ENCODE measurements at places on chromosomes 6 and 20.
A peak's percentile ranks its signal among the peaks of the same experiment; 100 is the strongest.

DNA sequence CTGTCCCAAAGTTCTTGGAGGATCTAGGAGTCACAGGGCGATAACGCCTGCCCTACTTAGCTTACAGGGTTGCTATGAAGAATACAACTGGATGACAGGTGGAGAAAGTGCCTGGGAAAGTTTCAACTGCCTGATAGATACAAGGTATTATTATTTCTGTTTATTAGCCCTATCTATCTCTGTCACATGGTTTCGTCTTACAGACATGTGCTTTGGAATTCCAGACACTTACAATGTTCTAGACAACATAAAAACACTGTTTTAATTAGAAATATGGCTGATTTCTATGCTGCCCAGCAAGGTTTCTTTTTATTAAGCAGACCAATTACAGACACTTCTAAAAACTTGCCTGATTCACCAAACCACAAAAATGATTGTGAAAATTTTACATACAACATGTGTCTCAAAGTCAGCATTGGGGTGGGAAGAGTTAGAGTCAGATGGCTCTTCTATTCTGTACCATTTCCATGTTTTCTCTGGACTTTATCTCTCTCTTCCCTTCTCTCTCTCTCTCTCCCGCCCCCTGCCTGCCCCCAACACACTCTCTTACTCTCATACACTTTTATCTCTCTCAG is 50.0 kb downstream of the GJA10 start:
- DNase-seq, result no peak

DNA sequence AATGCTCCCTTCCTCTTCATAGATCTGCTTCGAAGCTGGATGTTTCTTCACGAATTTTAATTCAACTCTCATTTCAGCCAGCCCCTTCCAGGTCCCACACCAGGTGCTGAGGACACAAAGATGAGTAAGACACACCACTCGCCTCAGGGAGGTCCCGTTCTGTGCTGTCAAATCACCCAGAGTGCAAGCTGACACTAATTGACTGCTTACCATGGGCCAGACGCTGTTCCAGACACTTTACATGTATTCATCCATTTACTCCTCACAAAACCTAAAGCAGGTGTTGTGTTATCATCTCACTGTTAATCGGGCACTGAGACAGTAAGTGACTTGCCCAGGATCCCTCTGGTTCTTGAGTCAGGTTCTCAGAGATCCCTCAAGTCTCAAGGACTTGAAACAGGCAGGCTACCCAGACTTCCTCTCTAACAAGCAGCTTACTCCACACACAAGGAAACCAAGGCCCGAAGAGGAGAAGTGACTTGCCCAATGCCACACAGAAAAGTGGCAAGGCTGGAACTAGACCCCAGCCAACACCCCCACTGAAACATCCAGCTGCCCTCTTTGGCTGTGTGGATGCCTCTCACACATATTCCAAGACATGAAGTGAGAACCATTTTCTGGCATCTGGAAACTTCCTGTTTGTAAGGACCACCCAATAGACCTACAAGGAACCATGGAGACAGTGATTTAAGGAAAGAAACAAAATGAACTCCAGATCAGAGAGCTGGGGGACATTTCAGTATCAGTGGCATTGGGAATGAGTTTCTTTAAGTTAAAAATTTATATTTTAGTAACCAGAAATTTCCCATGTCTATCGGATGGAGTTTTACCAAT is 174.5 kb downstream of the CDC5L start:
- DNase-seq, result no peak

GRCh38 chr6:34115403-34115795 is 30.5 kb downstream of the GRM4 start:
- DNase-seq, result peak; percentile 79

DNA sequence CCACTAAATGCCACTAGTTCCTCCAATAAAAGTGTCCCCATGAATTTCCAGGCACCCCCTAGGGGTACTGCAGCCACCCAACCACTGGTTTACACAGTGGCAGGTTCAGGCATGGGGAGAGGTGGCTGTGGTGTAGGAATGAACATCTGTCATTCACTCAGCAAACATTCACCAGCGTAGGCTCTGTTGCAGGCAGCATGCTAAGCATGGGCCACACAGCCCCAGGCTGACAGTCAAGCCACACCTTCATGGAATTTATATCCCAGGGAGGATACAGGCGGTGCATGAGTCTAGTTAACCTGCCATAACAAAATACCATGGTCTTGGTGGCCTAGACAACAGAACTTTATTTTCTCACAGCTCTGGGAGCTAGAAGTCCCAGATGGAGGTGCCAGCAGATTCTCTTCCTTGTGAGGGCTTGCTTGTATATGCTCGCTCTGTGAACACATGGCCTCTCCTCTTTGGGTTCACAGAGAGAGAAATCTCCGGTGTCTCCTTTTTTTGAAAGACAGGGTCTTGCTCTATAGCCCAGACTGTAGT is 135.7 kb downstream of the EYA2 start:
- DNase-seq, result no peak

GRCh38 chr6:79608334-79609224 is 22.6 kb upstream of the SH3BGRL2 start:
- DNase-seq, result no peak

DNA sequence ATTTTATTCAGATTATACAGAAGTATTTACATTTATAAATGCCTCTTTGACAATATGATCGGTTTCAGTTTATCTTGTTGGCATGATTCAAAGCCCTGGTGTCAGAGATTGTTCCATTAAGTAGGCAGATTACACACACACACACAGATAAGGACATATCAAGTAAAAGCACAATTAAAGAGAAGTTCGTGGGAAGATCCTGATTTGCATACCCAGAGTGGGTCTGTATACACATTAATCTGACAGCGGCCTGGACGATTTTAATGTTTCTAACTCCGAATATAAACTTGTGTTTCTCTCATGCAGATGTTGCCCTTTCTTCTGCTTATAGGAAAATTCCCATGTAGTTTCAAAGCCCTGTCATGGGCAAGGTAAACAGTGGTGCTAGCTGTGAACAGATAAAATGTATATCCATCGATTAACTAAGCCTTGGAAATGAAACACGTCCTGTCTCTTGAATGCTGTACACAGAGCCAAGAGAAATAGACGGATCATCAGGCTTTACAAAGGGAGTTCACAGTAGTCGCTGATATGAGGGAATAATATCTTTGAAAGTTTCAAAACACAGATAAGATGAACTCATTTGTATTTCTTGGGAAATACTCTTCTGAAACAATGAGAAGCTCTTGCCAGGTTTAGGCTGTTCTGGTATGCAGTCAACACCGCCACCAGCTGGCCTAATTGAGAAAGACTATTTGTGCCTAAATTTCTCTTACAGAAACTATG is 108.2 kb upstream of the GMDS start:
- peak; percentile 88 for DNase-seq

GRCh38 chr6:170453586-170454511 is 99.3 kb downstream of the PSMB1 start:
- DNase-seq, result no peak

- DNase-seq, result no peak
These were observed 230.2 kb downstream of the ANKRD60 start for GRCh38 chr20:57998276-57998675.

DNA sequence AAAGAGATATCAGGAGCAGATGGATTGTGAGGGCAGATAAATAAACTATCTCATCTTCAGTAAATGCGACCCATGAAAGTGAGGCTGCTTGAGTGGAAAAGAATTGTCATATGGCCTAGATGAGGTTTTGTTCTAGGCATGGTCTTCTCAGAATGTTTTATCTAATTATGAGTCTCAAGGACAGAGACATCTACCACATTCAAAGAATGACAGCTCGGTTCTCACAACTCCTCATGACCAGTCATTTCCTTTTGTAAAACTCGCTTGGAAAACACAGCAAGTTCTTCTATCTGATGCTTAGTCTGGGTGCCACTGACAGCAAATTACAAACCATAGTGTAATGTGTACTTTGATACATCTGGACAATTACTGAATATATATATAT is 140.5 kb downstream of the CCDC170 start:
- no peak for DNase-seq

DNA sequence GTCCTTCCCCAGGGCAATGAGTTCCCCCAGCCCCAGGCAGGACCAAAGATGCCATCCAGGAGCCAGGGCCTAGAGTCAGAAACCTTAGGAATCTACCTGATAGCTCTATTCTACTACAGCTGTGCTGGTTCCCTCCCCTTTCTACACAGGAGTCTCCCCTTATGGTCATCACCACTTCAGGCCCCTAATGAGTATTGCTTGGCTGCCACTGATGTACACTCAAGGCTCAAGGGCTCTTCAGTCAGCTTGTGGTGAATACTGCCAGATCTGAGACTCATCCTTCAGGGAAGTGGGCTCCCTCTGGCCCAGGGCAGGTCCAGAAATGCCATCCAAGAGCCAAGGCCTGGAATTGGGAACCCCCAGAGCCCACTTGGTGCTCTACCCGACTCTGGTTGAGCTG is 248.6 kb downstream of the ALDH8A1 start:
- no peak for DNase-seq

DNA sequence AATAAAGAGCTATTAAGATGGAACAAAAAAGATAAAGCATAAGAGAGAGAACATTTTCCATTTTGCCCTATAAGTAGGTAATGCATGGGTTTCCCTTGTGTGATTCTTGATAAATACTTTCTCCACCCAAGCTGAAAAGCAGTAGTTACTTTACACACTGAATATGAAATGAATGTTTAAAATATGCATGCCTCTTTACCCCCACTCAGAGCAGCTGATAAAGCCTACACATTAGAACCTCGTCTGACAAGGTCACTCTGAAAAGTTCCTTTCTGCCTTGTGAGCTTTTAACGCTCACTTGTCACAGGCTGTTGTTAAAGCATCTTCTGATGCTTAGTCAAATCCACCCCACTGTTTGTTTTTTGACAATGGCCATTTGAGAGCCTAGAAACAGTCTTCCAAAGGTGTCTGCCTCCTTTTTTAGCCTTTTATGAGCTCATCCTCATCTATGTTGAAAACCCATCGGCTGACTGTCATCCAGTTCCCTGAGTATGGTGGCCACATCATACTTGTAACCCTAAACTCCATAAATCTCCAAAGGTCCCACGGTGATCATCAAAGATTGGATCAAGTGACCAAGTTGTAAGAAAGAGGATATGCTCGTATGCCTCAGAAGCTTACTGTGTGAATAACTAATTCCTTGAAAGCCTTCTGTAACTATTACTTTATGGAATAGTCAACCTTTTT is 102.8 kb downstream of the ATXN1 start:
- DNase-seq, result no peak
